Thoracic aorta (tissue), 2 donors: ENCODE measurements at places on chromosomes 4 and X. TPM values are rescaled to one million over a fixed set of nuclear protein-coding genes. Genes with fewer than 3 reads are reported as not detected.

- no peak for DNase-seq
These were observed 289.7 kb downstream of the SHOX start for GRCh38 chrX:920234-920799.

GRCh38 chrX:15820106-15821073 is 30.1 kb downstream of the ZRSR2 start:
- DNase-seq: no peak

DNA sequence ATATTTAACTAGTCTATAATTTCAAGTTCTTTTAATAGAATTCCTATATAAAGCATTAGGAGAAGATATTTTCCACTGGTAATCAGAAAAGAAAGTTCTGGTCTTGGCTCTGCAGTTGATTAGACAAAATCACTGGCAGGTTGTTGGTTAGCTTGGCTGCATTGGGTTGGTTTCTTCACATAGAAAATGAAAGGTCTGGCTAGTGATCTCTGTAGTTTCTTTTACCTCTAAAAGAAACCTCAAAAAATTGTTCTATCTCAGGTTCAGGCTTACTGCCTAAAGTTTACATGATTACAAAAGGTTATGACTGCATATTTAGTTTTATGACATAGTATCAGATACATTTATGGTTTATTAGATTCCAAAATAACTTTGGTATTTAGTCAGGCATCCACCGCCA is 95.8 kb upstream of the NAP1L5 start:
- DNase-seq: no peak

DNA sequence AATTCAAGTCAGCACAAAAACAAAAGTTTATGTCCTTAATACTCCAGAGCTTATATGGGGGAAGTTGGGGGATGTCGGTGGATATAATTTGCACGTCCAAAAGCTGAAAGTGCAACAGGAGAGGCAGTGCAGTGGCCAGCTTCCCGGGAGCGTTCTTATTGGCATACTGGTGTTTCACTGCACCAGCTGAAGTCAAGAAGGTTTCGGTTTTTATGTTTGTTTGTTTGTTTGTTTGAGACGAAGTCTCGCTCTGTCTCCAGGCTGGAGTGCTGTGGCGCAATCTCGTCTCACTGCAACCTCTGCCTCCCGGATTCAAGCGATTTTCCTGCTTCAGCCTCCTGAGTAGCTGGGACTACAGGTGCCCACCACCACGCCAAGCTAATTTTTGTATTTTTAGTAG is 28.6 kb upstream of the TLR3 start:
- DNase-seq: no peak

- DNase-seq: no peak
These were observed 2.7 kb downstream of the BCOR start for GRCh38 chrX:40094900-40095582.

GRCh38 chrX:73668779-73669178 is 105.8 kb downstream of the CHIC1 start:
- no peak for DNase-seq

DNA sequence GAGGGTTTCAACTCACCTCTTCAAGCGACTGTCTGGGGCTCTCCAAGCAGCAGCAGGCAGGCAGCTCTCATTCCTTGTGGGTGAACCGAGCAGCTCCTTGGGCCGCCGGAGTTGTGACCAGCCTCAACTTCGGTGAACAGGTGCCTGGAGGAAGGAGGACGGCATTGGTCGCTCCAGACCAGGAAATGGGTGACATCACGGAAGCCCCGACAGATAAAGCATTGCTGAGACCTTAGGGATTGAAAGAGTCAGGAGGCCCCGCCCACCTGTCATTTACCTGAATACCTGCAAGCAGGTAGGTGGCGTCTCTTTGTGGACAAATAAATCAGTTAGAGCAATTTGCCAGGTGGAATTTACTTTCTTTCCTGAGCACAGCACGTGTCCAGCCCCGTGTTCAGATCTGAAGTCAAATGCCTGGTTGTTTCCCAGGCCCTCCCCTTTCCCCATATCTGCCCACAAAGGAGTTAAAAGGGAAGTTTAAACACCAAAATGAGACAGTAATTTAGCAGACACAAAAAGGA is at the start of gene LNX1:
TSS of gene LNX1 (minus strand) at position 115 of the 521 bp plus-strand sequence. CDS start 17,484 bp downstream, outside the sequence.
- no peak for DNase-seq

- DNase-seq: no peak
These were observed 234.7 kb downstream of the LDB2 start for GRCh38 chr4:16663732-16664131.

DNA sequence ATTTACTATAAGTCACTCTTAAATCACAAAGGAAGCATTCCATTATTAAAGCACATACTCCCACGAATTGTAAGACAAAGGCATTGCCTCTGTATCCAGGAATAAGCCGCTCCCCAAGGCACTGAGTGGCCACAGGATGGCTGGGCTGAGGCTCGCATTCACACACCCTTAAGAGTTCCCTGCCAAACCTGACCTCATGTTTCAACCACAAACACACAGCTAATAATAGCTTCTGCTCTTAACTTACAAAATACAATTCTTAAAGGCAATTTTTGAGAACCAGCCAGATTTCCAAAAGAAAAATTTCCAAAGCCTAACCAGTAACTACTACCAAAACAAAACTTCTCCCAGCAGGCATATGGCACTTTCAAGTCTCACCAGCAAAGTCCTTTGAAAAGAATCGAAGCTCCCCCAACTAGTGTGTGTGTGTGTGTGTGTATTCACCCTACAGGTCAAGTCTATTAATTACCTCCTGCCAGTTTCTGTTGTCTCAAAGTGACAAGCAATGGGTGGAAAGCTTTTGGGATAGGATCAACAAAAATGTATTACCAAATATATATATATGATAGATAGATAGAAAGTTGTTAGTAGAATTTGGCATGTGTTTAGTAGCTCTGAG is 36.0 kb downstream of the ARHGAP6 start:
- DNase-seq: peak; percentile 33

GRCh38 chrX:133989993-133990392 is 4.6 kb upstream of the GPC3 start:
- no peak for DNase-seq

GRCh38 chr4:76611616-76612207 is 176.7 kb downstream of the SHROOM3 start:
- no peak for DNase-seq

- no peak for DNase-seq
These were observed 374.8 kb upstream of the GNPDA2 start for GRCh38 chr4:45100956-45101818.

DNA sequence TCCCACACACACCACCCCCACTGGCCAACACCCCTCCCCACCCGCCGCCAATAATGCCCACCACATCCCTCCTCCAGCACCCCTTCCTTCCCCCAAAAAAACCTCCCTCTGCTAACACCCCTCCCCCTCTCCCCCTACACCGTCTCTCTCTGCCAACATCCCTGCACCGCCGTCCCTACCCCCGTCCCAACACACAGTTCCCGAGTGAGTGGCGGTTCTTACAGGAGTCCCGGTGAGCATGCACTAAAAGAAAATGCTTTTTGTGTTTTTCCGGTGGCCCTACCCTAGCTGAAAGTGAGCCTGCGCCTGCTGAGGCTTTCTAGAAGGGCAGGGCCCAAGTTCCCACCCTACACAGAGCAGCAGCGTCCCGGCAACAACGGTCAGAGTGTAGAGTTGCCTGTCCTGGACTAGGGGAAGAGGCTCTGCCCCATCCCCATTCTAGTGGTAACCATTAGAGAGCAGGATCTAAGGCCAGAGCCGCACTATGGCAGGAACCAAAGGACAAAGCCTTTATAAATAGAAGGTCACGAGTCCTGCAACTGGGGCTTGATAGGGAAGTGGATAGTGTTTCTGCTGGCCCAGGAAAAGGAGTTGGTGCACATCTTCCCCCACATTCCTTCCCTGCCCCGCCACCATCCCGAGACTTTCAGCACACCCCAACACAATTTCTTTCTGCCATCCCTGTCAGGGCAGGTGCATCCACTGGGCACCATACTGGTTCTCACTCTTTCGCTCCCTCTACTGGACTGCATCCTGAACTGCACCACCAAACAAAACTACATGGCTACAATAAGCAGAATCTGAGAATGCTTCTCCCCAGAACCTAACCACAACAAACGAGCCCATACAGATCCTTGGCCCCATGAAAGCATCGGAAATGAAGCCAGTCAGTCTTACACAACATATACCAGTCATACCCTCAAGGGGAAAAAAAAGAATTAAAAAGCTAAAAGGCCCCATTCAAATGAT is 78.1 kb upstream of the PAGE3 start:
- DNase-seq: no peak

DNA sequence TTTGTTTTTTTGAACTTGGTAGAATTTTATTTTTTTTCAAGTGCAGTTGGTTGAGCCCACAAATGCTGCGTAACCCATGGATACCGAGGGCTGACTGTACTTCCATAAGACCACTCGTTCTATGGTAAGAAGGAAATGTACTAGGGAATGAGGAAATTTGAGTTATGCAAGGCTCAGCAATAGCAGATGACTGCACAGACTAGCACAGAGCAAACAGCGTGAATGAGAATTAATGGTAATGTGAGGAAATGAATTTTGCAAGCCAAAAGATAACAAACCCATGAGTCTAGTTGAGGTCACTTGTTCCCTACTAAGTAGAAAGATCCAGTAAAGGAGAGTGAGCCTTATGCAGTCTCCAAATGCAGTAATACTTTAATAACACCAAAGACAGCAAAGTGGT is 17.4 kb downstream of the GSPT2 start:
- DNase-seq: no peak

DNA sequence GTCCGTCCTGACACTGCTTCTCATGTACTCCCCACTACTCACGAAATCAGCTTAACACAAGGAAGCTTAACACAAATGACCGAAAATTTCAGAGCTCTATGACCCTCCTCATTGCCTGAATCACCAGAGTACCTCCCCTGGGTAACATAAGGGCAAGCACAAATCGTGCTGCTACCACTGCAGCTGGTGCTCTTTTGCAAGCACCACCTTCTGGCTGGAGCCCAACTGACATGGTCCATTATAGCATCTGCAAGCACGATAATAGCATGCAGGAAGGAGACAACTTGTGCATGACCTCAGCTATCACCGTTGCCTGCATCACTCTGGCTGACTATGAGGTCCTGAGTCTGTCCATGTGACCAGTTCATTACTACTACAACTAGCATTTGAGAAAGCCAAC is 308.0 kb downstream of the TEX13C start:
- DNase-seq: no peak

- peak; percentile 40 for DNase-seq
These were observed at the start of gene SH3TC1 for GRCh38 chr4:8198906-8199593. SH3TC1 (plus strand) TSS chr4:8199290; CDS start chr4:8205195, 5,905 bp downstream.

GRCh38 chr4:183909801-183910200 is 4.7 kb downstream of the STOX2 start:
- no peak for DNase-seq

DNA sequence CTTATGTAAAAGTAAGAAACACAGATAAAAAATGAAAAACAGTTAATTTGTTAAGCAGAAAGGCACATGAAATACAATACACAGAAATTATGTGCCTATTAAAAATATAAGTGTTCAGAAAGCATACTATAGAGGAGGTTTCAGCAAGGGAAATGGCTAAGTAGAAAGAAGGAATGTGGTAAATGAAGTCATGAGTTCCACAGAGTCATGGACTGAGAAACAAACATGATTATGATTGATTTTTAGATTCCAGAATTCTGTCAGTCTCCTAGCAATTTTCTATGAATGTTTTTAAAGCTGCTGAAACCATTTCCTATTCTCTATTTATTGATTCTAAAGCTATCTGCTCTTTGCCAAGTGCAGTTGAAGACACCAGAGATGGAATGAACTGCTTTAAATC is 1398.4 kb downstream of the ARAP2 start:
- DNase-seq: no peak

DNA sequence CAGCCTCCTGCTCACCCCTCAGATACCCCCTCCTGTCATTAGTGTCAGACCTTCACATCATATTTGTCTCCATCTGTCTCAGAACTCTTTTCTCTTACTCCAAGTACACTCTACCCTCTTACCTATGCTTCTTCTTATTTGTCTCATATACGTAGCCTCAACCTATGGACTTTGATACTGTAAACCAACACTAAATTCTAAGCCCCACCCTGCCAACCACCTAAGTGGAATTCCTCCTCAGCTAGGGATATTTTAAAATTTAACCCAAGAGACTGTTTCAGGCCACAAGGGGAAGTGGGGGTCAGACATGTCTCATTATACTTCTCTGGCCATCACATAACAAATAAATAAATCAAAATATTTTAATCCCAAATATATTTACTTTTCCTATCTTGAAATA is 778.1 kb upstream of the GRID2 start:
- DNase-seq: no peak

- DNase-seq: no peak
These were observed 253.7 kb upstream of the DDX53 start for GRCh38 chrX:22746081-22746480.

LPAR4 gene
- total RNA-seq: 1.2 TPM

PCDH11X gene
- total RNA-seq: 35.2 TPM

MID2 gene
- total RNA-seq: 34.1 TPM

OTUD4 gene
- 46.7 TPM for total RNA-seq

SPON2 gene
- total RNA-seq: 18.4 TPM

SPATA18 gene
- 9.0 TPM for total RNA-seq

DMRTC1 gene
- total RNA-seq: not detected

VEGFC gene
- total RNA-seq: 20.4 TPM

ADH1A gene
- not detected for total RNA-seq

RHOXF2B gene
- not detected for total RNA-seq

GAGE12G gene
- not detected for total RNA-seq

CC2D2A gene
- 44.1 TPM for total RNA-seq

GAGE1 gene
- not detected for total RNA-seq

LRCH2 gene
- total RNA-seq: 9.9 TPM
